ENCODE measurements at places on chromosomes 3 and 15.

- DNase-seq: no peak
These were observed 473.7 kb downstream of the LPP start for GRCh38 chr3:188627652-188628051.

DNA sequence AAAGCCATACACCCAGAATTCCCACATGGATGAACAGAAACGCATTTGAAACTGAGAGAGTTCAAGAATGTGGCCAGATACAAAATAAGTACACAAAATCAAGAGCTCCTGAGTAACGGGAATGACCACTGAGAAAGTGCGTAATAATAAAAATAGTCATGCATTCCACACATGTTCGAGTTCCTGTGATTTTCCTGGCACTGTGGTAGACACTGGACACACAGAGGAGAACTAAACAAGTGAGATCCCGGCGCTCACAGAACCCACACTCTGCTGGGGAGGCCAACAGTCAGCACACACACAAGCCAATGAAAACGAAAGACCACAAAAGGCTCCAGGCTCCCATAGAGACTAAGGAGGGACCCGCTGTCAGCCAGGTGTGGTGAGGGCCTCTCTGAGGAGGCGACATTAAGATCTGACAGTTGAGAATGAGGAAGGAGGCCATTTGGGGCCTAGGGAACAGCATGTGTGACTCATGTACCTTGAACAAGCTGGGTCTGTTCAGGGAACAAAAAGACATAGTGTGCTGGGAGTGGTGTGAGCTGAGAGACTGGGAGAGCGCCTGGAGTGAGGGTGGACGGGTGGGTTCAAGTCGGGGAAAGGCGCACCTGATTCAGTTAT is 5.1 kb downstream of the FAM107A start:
- DNase-seq: no peak

- no peak for DNase-seq
These were observed 259.3 kb downstream of the PLCL2 start for GRCh38 chr3:17143893-17144664.

DNA sequence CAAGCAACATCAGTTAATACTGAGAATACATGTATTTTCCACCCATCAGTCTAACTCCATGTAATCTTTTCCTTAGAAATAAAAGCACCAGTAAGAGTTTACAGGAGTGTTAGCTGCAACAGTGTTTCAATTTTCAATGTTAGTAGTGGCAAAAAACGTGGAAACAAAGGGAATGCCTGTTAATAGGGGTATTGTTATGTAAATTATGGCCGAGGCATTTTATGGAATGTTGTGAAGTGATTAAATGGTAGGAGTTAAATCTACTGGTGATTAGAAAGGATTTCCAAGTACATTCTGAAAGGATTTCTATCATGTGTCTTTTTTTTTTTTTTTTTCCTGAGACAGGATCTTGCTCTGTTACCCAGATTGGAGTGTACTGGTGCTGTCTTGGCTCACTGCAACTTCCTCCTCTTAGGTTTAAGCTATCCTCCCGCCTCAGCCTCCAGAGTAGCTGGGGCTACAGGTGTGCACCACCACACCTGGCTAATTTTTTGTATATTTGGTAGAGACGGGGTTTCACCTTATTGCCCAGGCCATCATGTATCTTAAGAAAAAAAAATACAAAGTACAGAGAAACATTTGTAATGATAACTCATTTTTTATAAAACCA is 6.6 kb downstream of the ATP6V1A start:
- DNase-seq: no peak

- no peak for DNase-seq
These were observed 280.3 kb downstream of the NR2F2 start for GRCh38 chr15:96610757-96611156.

- no peak for DNase-seq
These were observed 20.5 kb upstream of the STAG1 start for GRCh38 chr3:136772709-136773108.

DNA sequence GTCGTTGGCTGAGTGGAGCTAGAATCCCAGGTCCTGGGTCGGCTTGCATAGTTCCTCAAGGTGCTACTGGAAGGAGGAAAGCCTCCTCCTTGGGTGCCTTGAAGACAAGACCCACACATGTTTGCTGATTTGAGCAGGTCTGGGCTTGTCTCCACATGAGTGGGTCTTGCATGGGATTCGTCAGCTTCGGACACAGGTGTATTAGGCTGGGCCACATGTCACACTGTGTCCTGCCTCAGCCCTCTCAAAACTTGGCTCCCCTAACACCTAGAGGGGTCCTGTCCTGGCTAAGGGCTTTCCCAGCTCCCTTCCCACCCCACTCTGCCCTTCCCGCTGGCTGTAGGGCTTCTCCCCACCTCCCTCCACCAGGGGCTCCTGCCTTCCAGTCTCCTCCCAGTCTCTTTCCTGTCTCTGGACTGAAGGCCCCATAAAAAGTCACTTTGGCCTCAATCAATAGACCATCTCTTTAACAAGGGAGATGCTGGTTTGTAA is 73.0 kb upstream of the ADPGK start:
- DNase-seq: no peak

- DNase-seq: no peak
These were observed 74.3 kb downstream of the TJP1 start for GRCh38 chr15:29747837-29748417.

GRCh38 chr3:177057768-177058167 is 139.5 kb downstream of the TBL1XR1 start:
- DNase-seq: no peak

DNA sequence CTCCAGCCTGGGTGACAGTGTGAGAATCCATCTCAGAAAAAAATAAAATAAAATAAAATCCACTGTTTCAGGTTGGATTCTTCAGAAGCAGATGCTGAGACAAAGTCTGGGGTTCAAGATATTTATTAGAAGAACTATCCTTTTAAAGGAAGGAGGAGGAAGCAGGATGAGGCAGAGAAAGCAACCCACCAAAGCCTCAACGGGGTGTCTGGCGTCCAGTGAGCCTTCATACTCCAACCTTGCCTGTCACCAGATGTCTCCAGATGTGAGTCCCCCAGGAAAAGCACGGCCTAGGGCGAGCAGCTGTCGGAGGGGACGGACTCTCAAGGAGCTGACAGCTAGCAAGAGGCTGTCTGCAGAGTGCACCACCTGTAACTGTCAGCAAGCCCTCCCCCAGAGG is 37.3 kb downstream of the MB21D2 start:
- no peak for DNase-seq

- DNase-seq: no peak
These were observed 372.3 kb downstream of the SV2B start for GRCh38 chr15:91472316-91472756.

- DNase-seq: no peak
These were observed 9.8 kb downstream of the CLCN2 start for GRCh38 chr3:184351511-184352148.

- DNase-seq: no peak
These were observed at the start of gene TEX55 for GRCh38 chr3:119145500-119146167. Gene TEX55, plus strand, starts transcription at chr3:119146165. Its CDS starts 25 bp downstream, at chr3:119146190.

DNA sequence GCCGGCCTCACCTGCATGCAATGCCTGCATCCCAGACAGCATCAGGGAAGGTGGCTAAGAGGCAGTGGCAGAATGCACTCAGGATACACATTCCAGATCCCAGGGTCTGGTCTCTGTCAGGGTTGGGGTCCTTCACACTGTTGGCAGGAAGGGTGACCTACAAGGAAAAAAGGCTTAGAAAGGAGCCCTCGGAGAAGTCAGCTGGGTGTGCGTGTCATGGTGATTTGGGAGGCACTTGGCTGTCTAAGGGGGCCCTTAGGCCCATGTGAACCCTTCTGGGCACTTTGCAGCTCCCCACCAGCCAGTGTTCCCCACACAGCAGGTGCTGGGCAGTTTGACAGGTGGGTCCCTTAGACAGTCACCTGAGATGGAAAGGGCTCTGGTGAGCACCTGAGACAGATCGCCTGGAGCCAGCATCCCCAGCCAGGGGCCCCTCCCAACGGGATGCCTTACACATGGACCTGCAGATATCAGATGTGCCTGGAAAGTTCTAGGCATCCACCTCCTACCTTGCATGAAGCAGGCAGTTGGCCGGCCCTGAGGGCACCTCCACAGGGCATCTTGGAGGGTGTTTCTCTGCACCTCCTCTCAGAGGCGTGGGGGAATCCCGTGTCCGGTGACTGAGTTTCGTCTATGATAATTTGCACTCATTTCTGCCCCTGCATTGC is 131.6 kb downstream of the LRRK1 start:
- no peak for DNase-seq

GRCh38 chr3:111582120-111582474 is 13.0 kb downstream of the ZBED2 start:
- no peak for DNase-seq

GRCh38 chr15:66178531-66178910 is 75.0 kb downstream of the MEGF11 start:
- no peak for DNase-seq

GRCh38 chr15:93324186-93324975 is 235.4 kb upstream of the RGMA start:
- DNase-seq: no peak

DNA sequence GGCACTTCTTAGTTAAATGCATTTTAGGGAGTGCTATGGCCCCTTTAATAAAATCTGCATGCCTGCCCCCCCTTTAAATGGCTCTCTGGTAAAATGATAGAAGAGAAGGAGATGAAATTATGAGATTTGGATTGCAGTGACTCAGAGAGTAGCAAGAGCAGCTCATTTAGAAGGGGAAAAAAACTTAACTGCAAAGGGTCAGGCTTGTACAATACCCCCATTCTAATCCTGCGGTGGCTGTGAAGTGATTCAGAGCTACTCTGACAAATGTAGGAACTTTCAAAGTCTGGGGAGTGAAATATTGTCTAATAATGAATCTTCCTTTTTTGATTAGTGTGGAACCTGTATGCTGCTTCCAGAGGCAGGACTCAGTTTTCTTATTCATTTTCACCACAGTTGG is 44.1 kb upstream of the TBC1D23 start:
- no peak for DNase-seq

- DNase-seq: no peak
These were observed 10.5 kb upstream of the BLM start for GRCh38 chr15:90706394-90707327.

DNA sequence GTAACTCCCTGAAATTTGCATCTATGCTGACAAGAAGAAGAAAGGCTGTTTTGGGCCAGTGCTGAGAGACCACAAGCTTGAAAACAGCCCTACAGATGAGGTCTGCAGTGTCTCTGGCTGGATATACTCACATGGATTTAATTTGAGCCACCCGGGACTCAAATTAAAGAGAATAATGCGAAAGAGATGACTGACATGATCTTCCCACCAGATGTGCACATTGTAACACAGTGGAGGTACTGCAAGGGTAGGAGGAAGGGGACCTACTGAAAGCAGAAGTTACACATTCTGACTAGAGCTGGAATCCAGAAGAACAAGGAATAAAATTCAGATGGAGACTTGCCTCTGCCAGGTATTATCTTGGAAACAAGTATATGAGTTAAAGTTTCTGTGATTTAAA is 728.3 kb upstream of the SGO1 start:
- DNase-seq: no peak

DNA sequence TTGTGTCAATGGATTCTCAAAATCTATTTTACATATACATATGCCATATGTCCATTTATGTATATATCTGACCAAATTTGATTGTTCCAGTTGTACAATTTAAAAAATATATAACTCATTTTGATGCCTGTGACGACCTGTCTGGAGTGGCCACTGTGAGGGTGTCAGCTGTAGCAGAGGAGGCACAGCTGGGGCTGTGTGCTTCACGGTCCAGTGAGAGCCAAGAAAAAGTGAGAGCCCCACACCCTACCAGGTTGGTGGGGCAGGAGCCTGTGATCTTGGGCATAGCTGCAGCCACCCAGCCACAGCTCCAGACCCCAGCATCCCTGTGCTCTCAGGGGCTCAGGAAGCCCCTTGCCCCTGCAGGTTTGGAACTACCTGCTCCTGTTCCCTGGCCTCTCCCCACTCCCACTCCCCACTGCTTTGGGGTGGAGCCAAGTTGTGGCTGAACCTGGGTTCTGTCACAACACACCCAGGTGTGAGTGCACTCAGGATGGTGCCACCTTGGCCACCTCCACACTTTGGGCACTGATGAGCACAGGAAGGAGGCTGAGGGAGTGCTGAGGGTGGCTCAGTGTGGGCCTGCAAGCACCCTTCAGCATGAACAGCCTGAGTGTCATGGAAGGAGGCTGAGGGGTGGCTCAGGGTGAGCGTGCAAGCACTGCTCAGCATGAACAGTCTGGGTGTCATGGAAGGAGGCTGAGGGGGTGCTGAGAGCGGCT is 161.1 kb upstream of the ROBO1 start:
- no peak for DNase-seq

DNA sequence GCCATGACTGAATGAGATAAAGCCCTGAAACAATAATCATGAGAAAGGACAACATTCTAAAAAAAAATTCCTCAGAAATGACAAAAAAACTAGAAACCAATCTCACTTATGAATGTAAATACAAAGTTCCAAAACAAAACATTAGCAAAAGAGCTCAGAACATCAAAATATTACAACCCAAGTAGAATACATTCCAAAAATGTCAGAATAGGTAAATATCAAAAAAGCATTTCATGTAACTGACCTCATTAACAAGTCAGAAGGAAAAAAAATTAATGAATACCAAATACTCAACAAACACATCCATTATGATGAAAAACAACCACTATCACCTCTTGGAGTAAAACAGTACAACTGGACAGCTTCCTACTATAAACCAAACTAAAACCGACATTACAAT is 93.1 kb downstream of the DLG1 start:
- no peak for DNase-seq

- DNase-seq: no peak
These were observed 44.1 kb downstream of the SENP2 start for GRCh38 chr3:185630182-185630622.

- DNase-seq: no peak
These were observed 1.1 kb downstream of the RBSN start for GRCh38 chr3:15097891-15098290.

DNA sequence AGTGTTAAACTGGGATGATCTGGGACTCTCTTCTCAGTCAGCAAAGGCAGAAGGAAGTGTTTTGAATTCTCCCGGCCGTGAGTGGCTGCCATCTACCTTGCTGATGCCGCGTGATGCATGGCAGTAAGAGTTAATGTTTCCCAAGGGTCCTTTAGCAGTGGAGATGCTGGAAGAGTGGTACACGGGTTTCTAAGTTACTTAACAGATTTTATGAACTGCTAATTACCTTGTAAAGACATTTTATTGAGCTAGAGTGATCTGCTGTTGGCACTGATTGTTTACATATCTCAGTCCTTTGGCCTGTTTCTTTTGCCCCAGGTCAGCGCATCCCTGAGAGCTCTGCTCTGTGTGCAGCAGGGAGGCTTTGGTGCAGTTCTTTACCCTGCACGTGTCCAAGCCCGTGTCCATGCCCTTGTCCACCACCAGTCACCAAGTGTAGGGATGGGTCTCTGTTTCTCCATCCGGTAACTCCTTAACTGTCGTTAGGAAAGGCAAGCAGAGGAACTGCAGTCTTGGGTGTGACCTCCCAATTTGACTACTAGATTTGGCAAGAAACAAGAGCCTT is 172.3 kb downstream of the SLCO3A1 start:
- no peak for DNase-seq

DNA sequence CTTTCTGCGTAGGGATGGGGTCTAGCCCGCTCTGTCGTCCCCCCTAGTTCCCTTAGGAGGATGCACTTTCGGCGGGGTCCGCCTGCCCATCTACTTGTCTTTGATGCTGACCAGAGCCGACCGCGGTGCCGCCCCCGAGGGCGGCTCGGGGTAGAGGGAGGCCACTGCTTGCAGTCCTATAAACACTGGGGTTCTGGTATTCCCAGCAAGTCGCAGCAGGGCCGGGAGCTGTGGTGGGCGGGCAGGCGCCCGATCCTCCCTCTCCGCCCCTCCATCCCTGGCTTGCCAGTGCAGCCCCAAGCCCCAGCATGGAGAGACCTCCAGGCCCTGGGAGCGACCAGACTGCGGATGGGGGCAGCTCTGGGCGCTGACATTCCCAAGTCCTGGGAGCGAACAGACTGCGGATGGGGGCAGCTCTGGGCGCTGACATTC is 830 bp downstream of the SEMA4B start:
- DNase-seq: no peak

Measured in stimulated activated CD4-positive, alpha-beta T cell treated with anti-CD3 and anti-CD28 coated beads, Interleukin-15, amount 100 ng/mL, for 1 hour (primary cell).